ENCODE measurements at places on chromosomes 13 and 19.
A peak's percentile ranks its signal among the peaks of the same experiment; 100 is the strongest.

GRCh38 chr13:47455626-47456025, 545.4 kb downstream of the SUCLA2 start:
- DNase-seq = no peak

GRCh38 chr13:44373601-44374347, at the start of gene SERP2:
TSS of gene SERP2 (plus strand) at chr13:44373824. CDS start at chr13:44374026, 202 bp downstream.
- peak; percentile 38 for DNase-seq

DNA sequence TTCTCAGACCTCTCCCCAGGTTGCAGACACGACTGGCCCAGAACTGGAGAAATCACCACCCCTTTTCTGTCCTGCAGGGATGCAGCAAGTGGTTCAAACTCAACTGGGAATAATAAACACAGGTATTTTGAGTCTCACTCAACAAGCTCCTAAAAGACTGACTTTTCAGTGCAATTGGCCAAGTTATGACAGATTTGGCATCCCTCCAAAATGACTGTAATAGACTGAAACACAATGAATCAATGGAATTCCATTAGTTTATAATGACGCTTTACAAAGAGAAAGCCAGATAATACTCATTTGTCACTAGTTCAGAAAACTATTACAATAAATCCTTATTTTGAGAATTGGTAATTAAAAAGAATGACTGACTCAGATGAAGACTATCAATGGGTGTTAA, 38.1 kb downstream of the MIPEP start:
- DNase-seq = no peak

GRCh38 chr19:2434267-2434666, 6.9 kb upstream of the TIMM13 start:
- DNase-seq = no peak

DNA sequence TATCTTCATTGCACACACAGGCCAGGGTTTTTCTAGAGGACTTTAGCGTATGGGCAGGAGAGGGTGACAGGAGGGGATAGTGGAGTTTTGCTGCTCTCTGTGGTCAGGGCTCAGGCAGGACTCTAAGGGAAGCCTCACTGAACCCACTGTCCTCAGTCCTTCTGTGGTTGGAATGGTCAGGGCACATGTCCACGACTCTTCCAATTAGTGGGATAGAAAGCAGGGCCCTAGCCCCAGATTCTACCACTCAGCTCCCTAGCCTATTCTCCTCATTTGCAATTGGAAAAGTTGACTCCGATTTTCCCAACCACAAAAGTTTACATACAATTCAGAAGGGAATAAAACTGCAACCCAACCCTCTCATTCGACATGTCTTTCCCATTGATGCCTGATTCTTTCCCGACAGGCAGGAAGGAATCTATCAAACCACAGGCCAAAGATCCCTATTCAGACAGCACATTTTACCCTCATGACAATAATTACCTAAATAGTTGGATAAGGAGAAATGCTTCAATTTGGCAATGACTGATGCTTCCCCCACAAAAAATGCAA, 38.2 kb downstream of the TGDS start:
- DNase-seq = no peak

DNA sequence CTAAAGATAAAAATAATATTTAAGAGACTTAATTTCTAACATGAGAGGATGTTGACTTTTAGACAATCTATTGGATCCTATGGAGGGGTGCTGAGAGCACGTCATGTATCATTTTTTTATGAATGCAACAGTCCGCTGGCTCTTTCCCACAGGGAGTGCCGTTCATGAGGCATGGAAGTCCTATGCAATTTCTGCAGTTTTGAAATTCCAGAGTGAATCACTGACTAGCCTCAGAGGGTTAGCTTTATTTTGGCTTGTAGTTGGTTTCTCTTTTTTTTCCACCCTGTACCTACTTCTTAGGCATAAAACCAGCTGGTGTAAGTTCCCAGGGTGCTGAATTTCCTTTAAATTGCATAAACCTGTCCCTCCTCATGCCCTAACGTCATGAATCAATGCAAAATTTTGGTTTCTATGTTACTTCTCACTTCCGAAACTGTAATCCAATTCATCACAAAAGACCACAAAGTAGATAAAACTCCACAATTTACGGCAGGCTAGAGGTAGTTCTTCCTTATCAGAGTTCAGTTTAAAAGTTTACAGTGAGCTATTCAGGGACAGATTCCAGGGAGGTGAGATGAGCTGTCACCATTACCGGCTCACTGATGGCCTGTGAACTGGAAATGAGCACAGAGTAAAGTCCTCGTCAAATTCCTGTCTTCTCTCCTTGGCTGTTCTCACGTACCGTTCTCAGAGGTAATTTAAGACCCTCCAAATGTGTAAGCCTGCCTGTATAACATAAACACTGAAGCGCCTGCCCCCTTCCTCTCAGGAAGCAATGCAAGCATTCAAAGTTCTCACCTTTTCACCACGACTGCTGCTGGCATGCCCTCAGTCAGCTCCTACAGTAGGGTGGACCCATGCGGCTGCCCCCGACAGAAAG, 216.6 kb upstream of the SLC10A2 start:
- no peak for DNase-seq

GRCh38 chr13:39498471-39499114, 104.4 kb downstream of the LHFPL6 start:
- no peak for DNase-seq

DNA sequence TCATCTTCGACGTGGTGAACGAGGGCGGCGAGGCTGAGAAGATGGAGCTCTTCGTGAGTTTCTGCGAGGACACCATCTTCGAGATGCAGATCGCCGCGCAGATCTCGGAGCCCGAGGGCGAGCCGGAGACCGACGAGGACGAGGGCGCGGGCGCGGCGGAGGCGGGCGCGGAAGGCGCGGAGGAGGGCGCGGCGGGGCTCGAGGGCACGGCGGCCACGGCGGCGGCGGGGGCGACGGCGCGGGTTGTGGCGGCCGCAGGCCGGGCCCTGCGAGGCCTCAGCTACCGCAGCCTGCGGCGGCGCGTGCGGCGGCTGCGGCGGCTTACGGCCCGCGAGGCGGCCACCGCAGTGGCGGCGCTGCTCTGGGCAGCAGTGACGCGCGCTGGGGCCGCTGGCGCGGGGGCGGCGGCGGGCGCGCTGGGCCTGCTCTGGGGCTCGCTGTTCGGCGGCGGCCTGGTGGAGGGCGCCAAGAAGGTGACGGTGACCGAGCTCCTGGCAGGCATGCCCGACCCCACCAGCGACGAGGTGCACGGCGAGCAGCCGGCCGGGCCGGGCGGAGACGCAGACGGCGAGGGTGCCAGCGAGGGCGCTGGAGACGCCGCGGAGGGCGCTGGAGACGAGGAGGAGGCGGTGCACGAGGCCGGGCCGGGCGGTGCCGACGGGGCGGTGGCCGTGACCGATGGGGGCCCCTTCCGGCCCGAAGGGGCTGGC, 52.6 kb downstream of the MAP4K1 start:
- peak; percentile 22 for DNase-seq

DNA sequence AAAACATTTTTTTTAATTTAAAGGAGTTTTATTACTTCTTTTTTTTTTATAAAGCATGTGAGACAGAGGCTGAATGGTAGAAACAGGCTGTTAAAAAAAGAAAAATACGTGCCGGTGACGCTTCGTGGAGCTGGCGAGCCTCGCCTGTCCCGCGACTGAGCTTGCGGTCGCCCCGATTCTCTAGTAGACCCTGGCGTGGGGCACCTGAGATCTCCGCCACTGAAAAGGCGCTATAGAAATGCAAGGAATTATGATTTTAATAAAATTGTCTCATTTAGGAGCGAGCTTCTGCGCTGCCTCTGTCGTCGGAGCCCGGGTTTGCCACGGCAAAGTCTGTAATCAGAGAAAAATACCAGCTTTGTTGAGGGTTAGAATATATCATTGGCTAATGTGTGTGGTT, 18.4 kb downstream of the NFIX start:
- DNase-seq = no peak

GRCh38 chr13:100738176-100738855, 63.7 kb upstream of the TMTC4 start:
- DNase-seq = no peak

DNA sequence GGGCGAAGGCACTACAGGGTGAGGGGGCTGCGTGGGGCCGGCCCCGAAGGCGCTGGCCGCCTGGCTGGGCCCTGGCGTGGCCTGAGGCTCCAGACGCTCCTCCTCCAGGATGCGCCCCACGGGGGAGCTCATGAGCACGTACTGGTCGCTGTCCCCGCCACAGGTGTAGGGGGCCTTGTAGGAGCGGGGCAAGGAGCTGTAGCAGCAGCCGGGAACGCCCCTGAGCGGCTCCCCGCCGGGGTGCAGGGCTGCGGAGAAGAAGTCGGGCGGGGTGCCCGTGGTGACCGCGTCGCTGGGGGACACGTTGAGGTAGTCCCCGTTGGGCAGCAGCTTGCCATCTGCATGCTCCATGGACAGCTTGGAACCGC, 3.0 kb downstream of the IRS2 start:
- no peak for DNase-seq

DNA sequence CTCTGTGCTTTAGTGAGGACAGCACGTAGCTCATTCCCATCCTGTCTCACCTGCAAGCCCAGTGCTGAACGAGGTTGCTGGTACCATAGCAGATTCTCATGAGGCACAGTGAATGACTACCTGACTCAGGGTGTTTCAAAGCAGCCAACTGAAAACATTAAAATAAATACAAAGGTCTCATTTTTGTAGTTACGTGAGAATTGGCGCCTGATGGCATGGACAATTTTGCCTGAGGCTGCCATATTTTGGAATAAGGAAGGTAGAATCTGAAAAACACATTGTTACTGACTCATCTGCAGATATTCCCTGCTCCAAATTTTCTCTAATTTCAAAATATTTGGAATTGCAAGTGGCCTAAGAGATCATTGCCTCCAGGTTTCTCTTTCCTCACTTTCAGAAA, 429.7 kb downstream of the FGF14 start:
- no peak for DNase-seq

- no peak for DNase-seq
These were observed 5.4 kb downstream of the WDR18 start for GRCh38 chr19:989381-990081.

GRCh38 chr13:31385540-31385939, 185.8 kb downstream of the B3GLCT start:
- no peak for DNase-seq

GRCh38 chr13:113293686-113294085, 3.4 kb upstream of the LAMP1 start:
- DNase-seq = no peak

DNA sequence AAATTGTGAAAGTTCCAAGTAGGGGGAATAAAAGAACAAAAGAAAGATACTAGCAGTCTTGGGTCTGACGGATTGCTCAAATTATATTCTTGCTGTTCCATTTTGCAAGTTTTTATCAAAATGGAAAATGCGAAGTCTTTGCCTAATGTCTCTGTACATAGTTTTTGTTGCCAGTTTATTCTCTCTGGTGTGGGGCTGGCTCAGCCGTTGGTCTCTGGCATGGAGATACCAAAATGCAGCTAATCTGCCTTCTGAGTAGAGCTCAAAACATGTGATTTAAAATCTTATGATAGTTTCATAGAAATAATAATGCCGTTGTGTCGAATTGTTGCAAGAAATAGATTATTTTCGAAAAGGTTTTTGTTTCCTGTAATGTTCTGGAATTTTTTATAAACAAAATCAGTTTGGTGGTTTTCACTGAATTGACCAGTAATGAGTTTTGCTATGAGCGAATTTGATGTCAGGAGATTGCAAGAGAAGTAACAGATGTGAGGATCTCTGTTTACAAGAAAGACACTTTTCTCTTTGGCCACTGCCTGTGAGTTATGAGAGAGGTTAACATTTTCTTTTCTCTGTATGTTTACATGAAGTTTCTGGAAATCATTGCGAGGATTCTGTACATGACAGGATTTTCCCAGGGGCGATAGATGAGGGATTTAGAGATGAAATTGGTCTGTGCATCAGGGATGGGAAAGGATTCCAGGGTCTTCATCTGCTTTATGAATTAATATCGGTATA, 147.0 kb downstream of the DCT start:
- no peak for DNase-seq

GRCh38 chr19:18014197-18014596, 6.2 kb downstream of the ARRDC2 start:
- DNase-seq = peak; percentile 59

DNA sequence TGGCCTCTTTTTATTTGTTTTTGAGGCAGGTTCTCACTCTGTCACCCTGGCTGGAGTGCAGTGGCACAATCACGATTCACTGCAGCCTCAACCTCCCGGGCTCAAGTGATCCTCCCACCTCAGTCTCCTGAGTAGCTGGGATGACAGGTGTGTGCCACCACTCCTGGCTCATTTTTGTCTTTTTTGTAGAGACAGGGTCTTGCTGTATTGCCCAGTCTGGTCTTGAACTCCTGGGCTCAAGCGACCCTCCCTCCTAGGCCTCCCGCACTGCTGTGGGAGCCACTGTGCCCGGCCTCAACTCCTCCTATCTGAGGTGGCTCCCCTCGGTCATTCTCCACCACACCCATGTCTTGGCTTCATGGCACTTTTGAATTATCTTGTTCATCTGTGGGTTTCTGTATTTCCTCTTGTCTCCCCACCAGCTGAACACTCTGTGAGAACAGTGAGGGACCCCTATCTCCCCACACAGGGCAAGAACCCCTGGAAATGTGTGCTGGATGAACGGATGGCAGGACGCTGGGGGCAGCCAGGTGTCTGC, 7.9 kb downstream of the CKM start:
- DNase-seq = no peak

DNA sequence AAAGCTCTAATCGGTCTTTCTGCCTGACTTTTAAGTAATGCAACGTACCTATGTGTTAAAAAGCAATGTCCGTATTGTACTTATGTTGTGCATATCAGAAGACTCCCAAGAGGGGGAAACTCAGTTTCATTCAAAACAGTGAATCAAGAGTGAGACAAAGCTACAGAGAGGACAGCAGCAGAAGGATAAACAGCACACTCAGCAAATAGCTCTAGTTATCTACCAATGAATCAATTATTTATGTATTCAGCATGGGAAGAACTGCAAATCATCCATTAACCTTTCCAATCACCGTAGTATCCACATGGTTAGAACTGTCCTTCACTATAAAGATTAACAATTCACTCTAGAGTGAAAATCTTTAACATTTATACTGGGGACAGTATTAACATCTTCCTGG, 36.7 kb upstream of the SOHLH2 start:
- no peak for DNase-seq

DNA sequence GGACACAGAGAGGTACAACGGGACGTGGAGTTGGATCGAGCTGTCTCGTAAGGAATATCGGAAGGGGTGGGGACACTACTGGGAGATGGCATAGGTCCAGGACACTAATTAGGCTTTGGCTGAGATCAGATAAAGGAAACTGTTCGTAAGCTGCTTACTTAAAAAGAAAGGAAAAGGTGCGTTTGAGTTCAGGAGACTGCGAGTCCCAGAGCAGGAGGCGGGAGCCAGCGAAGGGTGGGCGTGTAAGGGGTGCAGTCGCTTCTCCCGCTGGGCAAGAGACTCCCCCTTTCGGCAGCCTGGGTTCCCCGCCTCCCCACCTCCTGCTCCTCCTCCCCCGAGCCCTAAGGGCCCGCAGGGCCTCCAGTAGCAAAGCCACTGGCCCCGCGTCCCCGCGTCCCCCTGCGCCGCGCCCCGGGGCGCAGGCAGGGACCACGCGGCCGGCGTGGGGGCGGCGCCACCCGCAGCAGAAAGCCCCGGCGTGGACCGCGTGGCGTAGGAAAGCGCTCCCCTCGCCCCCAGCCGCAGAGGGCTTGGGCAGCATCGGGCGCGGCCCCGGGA, 547 bp downstream of the ABCC4 start:
- DNase-seq = peak; percentile 67

GRCh38 chr19:33472691-33473652, 48.6 kb downstream of the PEPD start:
- no peak for DNase-seq

GRCh38 chr19:41892173-41892902, 9.4 kb downstream of the ARHGEF1 start:
- no peak for DNase-seq

Measured in activated CD8-positive, alpha-beta T cell treated with anti-CD3 and anti-CD28 coated beads for 36 hours (primary cell).